ENCODE measurements at places on chromosomes 2 and 18.

- DNase-seq: no peak
Observed at GRCh38 chr2:149885468-149885867, 297.9 kb upstream of the MMADHC start.

GRCh38 chr2:97663962-97664635 is at the start of gene ACTR1B:
Gene ACTR1B, minus strand, starts transcription at chr2:97664044. Its CDS starts 154 bp downstream, at chr2:97663890.
- DNase-seq: peak; percentile 98

DNA sequence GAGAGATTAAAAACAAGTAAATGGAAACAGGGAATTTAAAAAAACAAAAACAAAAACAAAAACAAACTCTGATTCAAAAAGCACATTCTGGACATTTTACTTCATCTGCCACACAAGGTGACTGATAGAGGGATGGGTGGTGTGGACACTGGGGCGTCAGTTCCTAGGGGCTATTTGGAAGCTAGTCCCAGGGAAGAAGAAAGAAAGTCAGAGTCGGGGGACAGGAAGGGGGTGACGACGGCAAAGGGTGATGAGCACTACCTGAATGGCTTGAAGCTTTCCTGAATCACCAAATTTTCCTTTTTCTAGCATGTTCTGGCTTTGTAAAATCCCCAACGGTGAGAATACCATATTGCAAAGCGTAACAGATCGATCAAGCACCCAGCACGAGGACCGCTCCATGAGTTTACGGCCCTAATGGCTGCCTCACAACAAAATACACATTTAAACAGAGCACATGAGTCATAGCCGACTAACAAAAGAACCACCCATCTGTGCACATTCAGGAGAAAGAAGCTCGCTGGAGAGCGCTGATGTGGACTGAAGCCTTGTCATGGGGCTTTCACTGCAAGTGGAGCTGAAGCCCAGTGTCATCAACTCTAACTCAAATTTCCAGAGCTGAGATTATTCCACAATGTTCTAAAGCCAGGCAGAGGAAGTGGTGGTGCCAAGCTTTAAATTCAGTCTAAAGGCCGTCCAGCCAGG is 178.9 kb downstream of the LNPK start:
- DNase-seq: no peak

- no peak for DNase-seq
Observed at GRCh38 chr2:106983305-106983704, 97.3 kb upstream of the ST6GAL2 start.

- DNase-seq: no peak
Observed at GRCh38 chr2:121478996-121479745, 51.5 kb upstream of the RNU4ATAC start.

- DNase-seq: no peak
Observed at GRCh38 chr2:7225848-7226247, 308.6 kb downstream of the RNF144A start.

DNA sequence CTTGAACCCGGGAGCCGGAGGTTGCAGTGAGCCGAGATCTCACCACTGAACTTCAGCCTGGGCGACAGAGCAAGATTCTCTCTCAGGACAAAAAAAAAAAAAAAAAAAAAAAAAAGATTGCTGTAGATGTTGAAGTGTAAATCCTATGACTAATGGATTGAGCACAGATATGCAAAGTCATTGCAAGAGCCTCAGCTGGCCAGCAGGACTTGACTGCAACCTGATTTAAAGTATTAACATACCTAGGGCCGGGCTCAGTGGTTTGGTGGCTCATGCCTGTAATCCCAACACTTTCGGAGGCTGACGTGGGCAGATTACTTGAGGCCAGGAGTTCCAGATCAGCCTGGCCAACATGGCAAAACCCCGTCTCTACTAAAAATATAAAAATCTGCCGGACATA is 103.4 kb upstream of the MSH2 start:
- no peak for DNase-seq

DNA sequence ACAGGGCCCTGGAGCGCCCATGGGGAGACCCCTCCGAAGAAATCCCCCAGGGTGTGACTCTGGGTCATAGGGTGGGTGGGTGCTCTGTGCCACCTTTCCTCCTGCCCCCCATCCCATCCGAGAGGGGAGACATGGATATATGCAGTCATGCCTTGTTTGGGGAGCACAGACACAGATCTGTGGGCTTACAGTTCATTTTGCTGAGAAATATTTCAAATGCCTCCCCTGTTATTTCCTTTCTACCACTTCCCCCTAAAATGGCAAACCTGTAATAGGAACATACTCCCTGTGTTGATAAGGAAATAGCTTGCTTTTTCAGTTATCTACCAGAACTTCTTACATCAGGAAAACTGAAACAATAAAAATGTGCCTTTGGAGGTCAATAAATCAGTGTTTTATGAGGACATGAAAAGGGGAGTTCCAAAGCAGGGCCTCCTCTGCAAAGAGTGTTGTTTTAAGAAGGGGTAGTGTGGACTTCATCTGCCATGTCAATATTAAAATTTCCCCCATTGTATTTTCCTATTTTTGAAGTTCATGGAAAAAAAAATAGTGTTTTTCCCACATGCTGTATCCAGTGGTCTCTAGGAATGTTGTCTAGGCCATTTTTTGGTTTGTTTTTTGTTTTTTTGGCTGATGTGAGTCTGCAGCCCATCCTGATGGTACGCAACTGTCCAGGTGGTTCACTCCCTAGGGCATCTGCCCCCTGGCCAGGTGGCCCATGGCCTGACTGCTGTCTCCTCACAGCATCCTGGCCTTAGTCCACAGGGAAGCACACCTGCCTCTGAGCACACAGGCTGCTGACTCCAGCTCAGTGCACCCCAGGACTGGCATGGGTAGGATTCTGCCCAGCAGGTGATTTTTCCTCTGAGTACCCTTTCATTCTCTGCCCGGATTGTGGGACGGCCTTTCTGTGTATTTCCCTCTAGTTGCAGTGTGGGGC is 3.7 kb downstream of the TNFRSF11A start:
- no peak for DNase-seq

DNA sequence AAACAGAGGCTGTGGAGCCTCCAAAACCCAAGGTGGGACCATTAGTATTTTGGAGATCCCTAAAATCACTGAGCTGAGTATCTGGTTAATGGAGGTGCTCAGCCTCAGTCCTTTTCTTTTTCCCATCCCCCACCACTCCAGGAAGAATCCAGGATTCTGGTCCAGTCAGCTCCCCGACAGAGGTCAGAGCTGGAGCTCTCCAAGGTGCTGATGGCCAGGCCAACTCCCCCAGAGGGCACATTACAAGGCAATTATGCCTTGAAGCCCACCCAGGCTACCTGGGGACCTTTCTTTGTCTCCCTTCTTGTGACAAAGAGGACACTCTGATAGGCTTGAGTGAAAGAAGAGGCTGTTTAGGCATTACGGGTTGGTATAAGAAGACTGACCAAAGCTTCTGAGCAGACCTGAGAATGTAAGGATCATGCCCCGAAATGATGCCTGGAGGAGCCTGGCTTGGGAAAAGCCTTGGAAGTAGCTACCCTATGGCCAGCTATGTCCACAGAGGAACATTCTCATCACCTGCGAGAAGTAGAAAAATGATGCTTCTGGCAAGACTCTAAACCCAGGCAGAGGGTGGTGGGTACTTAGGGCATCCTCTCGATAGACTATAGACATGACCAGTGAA is 102.5 kb upstream of the LDAH start:
- DNase-seq: no peak

DNA sequence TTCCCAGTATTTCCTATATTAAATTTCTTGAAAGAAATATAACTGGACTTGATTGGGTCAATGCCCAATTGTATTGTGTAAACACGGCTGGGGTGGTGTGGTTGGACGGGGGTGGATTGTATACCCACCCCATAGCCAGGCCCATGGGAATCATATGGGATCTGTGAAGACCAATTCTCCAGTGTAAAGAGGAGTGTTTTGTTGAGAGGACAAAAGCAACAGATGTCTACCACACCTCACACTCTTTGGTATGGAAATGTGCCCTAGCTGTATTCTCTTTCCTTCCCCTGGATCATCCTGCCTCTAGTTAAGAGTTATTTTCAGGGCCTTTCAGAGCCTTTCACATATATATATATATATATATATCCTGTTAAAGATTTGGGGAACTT is 57.5 kb upstream of the TGIF1 start:
- no peak for DNase-seq

DNA sequence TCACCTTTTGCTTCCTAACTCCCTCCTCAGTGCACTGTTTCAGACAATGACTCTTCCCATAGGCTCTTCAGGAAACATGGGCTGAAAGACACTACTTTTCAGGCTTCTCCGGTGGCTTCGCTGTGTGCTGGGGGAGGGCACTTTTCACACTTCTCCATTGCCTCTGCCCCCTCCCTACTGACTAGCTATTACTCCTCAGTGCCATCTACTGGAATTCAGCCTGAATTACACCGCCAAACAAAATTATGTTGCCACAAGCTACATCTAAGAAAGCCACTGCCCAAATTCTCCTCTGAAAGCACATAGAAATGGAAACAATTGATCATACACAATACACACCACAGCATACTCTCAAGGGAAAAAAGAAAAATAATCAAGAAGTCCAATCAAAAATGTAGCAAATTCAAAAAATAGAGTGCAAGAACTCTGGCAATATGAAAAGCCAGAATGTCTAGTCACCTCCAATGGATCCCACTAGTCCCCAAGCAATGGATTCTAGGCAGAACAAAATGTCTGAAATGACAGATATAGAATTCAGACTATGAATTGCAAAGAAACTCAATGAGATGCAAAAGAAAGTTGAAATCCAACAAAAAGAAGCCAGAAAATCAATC is 1139.4 kb upstream of the GYPC start:
- no peak for DNase-seq

DNA sequence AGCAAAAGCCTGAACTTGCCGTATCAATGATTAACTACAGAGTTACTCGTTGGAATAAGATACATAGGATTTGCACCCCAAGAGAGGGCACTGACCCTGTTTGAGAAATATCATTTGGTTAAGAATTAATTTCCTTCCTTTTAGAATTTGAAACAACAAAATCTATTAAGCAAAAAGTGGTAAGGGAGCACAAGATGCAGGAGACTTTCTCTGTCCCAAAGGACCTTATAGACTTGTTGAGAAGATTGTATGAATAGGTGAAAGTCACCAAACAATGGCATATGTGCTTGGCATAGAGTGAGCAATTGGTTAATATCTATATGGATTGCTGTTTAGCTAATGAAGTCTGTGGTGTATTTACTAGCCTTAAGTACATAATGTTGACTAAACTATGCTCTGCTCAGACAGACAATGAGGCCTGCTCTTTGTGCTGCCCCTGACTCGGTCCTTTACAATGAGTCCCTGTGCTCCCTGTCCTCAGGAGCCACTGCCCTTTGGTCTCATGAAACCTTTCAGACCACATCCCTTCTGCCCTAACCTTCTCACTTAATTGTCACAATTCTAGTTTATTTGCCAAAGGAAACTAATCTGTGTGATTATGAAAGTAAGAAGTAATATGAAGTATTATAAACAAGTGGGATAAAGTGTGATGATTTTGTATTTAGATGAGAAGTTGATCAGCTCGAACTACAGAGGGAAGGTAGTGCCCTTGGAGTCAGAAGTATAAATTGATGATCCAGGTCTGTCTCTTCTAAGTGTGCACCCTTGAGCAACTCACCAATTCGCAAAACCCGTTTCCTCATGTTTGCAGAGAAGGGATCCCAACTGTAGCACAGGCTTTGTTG is 21.2 kb upstream of the HNMT start:
- DNase-seq: no peak
